ENCODE measurements at places on chromosomes 11 and 22.
A peak's percentile ranks its signal among the peaks of the same experiment; 100 is the strongest.

DNA sequence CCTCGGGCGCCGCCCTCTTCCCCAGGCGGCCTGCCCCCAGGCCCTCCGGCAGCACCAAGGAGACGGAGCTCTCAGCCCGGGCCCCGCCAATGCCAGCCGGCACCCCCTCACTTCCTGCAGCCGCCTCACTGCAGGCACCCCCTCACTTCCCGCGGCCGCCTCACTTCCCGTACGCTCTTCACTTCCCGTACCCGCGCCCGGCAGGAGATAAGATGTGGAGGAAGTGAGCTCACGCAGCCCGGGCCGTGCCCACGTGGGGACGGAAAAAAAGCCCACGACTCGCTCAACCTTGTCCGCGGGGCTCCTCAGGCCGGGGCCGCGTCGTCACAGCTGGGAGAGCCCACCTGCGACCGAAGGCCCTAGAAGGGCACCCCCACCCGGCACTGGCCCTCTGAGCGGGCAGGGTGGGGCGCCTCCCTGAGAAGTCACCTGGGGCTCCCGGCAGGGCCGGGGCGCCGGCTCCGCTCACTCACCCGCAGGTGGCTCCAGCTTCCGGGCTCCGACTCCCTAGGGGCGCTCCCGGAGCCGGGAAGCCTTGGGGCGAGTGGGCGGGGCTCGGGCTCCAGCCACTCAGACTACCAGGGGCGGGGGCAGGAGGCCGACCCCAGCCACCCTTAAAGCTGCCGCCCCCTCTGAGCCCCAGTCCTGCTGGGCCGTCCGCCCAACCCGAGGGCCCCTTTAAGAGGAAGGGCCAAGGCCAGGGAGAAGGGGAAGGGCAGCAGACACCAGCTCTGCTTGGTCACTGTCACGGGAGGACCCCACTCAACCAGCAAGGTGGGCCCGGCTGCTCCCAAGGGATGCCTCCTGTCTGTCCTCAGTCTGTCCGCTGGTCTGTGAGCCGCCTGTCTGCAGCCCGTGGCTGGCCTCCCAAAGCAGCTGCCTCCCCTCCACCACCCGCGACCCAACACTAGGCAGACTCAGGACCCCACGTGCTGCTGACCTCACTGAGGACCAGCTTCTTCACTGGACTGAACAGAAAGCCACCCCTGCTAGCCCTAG is 31.4 kb downstream of the PISD start:
- DNase-seq: peak; percentile 61

GRCh38 chr22:45502215-45503049 is at the start of gene FBLN1:
FBLN1 (plus strand) TSS chr22:45502883; CDS start chr22:45502986, 103 bp downstream.
- no peak for DNase-seq

GRCh38 chr22:31650391-31650790 is 11.6 kb downstream of the PISD start:
- DNase-seq: no peak

DNA sequence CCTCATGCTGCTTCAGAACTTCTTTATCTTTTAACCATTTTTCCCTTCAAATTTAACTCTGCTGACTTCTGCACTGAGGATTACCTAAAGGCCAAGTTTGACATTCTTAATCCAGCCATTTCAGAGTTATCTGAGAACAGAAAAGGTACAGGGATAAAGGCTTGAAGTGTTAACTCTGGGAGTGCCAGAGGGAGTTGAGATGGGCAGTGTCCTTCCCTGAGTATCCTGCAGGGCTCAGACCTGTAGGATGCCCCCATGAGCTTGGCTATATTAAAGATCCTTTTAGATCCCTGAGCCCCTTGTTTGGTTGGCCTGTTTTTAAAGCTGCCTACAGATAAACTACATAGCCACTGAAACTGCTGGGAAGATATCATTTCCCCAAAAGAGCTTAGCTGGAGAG is 268.4 kb upstream of the KIRREL3 start:
- no peak for DNase-seq

DNA sequence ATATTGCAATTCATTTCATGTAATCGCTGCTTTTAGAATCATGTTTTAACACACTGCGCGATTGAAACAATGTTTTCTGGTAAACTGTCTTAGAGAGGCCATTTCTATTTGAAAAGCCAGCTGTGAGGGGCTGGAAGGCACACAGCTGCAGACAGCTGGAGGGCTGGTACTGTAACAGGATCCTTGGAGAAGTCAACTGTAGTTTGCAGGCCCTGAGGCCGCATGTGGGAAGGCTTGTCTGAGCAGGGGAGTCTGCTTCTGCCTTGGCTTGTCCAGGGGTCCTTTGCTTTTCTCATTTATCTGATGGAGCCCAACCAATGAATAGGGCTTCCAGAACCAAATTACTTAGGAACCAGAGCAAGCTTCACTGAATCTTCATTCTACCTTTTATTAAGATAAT is 313.5 kb downstream of the BLID start:
- DNase-seq: no peak

DNA sequence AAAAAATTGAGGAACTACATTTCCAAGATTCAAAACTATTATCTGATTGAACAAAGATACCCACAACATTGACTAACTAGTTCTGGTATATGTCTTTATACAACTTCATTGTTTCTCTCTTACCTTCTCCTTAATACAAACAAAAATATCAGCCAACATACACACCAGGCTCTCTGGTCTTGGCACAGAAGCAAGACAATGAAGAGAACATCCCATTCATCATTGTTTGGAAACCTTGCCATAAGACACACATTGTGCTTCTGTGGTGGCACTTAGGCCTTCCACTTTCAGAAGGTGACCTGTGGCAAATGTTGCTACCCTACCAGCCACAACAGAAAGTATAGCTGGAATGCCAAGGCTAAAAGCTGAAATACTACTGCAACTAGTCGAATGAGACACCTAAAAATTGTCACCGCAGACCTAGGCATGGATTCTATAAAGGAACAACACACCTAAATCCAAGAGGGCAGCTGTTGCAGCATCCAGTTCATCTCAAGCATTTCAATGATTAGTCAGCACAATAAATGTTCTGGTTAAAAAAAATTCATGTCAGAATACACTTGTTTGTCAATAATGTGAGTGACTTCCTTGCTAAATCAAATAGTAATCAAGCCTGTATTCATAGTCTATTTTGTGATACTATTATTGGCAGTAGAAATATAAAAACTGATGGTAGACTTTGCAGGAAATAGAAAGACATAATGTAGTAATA is 26.3 kb downstream of the MAP6 start:
- DNase-seq: no peak

GRCh38 chr22:48065892-48066291 is 1303.4 kb downstream of the TBC1D22A start:
- no peak for DNase-seq

DNA sequence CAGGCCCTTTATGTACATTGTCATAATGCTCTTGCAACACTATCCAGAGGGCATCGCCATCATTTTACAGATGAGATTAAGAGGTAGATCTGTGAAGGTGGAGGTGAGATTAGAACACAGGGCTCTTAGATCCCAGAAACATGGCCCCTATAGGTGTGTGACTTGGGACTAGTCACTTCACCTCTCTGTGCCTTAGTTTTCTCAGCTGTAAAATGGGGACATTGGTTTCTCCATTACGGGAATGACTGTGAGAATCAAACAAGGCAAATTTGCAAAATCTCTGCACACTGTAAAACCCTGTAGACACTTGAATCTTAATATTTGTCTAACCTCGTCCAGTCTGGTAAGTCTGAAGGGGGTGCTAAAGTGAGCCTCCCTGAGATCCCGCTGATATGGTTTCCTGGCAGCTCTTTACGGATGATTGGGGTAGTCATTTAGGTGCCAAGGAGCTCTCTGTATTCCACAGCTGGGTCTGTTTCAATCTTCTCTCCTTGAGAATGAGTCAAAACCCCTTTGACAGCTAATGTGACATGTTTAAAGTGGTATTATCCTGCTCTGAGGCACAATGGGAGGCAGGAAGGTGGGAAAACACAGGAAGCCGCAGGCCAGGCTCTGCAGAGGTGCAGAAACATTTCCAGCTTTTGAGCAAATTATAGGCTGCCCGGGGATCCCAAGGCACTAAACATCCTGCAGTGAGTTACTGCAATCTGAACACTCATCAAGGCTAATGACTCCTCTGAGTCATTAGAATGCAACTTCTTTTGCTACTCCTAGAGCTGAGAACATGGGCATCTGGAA is 140.8 kb downstream of the CCDC81 start:
- DNase-seq: no peak

DNA sequence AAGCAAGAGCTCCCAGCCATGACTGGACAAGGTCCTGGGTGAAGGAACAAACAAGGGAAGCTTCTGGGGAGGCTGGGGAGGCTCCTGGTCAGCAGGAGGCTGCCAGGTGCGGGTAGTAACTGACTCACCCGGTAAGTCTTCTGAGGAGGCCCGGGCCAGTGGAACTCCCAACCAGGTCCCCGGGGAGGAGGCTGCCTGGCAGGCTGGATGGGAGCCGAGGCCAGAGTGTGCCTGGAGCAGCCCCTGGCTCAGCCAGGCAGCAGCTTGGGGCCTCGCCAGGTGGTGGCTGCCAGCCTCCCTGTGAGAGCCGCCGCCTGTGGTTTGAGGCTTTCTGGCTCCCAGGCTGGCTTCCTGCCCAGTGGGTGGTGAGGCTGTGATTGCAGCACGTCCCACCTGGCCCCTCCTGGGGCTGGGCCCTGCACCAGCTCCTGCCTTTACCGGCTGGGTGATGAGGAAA is 46.2 kb downstream of the IGF2 start:
- DNase-seq: no peak

DNA sequence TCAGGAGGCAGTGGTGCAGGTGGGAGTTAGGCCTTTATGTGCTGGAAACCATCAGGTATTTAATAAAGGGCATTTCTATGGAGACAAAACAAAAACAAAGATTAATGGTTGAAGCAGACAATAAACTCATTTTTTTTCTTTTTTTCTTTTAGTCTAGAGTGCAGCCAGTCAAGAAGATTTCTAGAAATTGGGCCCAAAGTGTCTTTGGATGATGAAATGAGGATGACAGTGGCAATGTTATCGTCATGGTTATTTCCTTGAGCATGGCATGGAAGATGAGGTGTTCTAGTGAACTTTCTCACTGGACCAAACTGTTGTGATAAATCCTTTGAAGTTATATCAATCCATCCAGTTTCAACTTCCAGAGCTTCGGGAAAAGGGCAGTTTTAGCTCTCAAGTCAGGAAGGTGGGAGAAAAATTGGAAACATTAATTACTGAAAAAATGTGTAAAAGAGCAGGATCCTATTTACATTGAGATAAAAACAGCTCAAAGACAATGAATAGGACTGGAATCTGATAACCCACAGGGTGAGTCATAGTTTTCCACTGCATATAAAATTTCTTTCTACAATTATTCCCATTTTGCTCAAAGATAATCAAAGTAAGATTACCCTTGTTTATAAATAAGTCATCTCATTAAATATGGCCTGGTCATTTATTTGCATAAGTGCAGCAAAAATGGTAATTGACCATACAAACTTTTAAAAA is 33.0 kb downstream of the PRR5L start:
- DNase-seq: no peak

DNA sequence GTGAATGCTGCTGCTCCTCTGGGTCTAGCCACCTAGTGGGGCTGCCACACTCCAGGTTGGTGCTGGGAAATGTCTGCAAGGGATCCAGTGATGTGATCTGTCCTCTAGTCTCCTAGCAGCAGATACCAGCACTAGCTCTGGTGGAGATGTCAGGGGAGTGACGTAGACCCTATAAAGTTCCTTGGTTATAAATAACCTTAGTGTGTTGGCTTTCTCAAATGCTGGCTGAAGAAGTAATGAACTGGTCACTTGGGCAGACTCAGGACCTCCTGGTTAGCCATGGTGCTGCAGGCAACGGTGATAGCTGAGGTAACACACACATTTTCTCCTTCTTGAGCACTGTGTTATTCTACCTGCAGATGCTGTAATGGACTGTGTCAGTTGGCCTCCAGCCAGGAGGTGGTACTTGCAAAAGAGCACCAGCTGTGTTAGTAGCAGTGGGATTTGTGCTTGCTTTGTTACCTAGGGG is 35.5 kb downstream of the BBOX1 start:
- DNase-seq: no peak

DNA sequence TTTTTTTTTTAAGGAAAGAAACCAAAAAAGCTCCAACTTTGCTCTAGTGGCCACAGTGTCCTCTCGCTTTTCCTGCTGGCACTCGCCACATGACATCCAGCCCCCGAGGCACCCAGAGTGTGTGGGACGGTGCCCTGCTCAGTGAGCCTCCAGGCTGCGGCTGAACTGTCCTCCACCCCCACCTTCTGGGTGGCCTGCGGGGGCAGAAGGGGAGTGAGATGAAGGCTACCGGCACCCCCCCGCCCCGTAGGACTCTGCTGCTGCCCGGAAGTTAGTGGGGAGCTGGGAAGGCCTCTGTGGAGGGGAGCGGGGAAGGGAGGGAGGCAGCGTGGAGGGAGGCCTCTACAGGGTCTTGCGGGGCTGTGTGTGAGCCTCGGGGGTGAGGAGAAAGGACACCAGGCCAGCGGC is 264.4 kb downstream of the CTTN start:
- DNase-seq: no peak

- no peak for DNase-seq
Observed at GRCh38 chr11:116177521-116178210, 595.1 kb downstream of the BUD13 start.

DNA sequence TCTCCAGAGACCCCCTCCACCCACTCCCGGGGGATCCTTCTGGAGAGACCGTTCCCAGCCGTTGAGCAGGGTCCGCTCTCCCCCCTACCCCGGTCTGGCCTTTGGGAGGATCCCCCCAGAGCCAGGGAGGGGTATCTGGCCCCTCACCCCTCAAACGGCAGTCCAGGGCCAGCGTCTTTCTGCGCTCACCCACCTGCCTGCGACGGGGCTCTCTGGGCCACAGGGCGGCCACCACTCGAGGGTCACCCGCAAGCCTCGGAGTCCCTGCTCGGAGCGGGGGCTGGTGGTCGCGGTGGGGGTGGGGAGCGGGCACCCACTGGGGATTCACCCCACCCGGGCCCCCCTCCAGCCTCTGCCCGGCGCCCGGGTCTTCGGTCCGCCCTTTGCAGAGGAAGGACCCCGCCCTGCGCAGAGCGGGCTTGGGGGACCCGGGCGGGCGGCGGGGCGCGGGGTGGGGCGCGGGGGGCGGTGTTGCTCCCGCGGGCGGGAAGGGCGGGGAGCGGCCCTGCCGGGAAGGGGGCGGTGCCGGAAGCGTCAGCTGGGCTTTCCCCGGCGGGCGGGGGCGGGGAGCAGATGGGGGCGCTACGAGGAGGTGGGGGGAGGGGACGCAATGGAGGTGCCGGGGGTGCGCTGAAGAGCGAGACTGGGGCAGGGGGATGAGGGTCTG is 16.6 kb downstream of the CRELD2 start:
- DNase-seq: peak; percentile 89

DNA sequence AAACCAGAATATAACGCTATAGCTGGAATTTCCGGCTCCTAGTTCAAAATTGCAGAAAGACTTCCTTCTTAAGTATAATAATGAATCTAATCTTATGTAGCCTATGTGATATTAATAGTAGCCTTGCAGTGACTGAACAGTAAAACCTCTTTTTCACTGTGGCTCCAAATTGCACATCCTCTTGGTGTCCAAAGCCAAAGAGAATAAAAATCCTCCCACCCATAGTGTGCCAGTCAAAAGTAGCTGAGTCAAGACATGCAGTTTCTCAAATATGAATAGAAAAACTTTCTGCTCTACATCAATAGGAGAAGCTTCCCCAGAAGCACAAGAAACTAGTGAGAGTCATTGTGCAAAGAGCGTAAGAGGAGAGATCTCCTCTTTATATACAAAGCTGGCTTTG is 76.0 kb upstream of the PICALM start:
- no peak for DNase-seq

GRCh38 chr11:114399490-114400215 is 658 bp downstream of the C11orf71 start:
- no peak for DNase-seq
